Mesothelial cell of epicardium (in vitro differentiated cells): ENCODE measurements at places on chromosomes 5 and 9.
A peak's percentile ranks its signal among the peaks of the same experiment; 100 is the strongest.

- peaks cover 35% of the 10 kb centered on the region for H3K27me3 ChIP-seq
- peaks cover 17% of the 10 kb centered on the region for H3K4me1 ChIP-seq
- no peak for DNase-seq
- no peaks in the 10 kb centered on the region for H3K36me3 ChIP-seq
Measured at GRCh38 chr5:62138607-62139006, 167.4 kb upstream of the KIF2A start.

- H3K27ac ChIP-seq = peak overlapping the region; percentile 53
- H3K27me3 ChIP-seq = no peaks in the 10 kb centered on the region
- H3K4me1 ChIP-seq = peaks cover 11% of the 10 kb centered on the region
- DNase-seq = no peak
Measured at GRCh38 chr9:133932633-133933032, 59.5 kb downstream of the VAV2 start.

GRCh38 chr5:115033861-115034260 lies 135.8 kb downstream of the TRIM36 start:
- no peak overlapping the region for H3K27ac ChIP-seq
- DNase-seq = no peak
- no peaks in the 10 kb centered on the region for H3K36me3 ChIP-seq
- no peak overlapping the region for H3K4me3 ChIP-seq
- no peaks in the 10 kb centered on the region for H3K4me1 ChIP-seq

DNA sequence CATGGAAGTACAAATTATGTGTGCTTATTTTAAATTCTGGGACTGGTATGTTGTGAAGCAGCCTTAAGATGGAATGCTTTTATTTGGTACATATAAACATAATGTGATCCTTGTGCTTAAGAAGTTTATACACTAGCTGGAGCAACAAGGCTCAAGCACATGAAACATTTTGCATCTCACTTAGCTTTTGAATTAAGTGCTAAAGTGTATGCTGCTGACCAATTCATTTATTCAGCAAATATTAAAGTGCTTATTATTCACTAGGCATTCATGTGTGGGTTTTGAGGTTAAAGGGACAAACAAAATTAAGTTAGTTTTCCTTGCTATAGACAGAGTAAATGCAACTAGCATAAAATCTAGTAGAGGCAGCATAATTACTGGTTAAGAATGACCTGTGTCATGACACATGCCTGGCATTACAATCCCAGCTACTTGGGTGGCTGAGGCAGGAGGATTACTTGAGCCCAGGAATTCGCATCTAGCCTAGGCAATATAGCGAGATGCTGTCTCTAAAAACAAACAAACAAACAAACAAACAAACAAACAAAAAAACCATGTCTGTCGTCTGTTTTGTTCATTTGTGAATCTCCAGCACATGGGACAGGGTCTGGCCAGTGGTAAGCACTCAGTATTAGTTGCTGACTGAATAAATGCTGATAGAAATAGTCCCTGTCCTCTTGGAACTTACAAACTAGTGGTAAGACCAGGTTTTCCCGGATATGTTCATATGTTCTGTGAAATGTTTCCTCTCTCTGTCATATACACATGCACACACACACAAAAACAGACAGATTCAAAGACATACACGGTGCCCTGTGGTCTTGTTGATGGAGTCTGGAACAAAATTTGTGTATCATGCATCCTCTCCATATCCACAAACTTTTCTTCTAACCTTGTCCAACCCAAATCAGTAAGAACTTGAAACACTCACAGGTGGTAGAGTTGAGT lies 41.9 kb upstream of the TNFAIP8 start:
- H3K36me3 ChIP-seq = peaks cover 4% of the 10 kb centered on the region
- no peak overlapping the region for H3K4me3 ChIP-seq
- H3K27me3 ChIP-seq = no peaks in the 10 kb centered on the region
- H3K27ac ChIP-seq = no peak overlapping the region
- DNase-seq = no peak

DNA sequence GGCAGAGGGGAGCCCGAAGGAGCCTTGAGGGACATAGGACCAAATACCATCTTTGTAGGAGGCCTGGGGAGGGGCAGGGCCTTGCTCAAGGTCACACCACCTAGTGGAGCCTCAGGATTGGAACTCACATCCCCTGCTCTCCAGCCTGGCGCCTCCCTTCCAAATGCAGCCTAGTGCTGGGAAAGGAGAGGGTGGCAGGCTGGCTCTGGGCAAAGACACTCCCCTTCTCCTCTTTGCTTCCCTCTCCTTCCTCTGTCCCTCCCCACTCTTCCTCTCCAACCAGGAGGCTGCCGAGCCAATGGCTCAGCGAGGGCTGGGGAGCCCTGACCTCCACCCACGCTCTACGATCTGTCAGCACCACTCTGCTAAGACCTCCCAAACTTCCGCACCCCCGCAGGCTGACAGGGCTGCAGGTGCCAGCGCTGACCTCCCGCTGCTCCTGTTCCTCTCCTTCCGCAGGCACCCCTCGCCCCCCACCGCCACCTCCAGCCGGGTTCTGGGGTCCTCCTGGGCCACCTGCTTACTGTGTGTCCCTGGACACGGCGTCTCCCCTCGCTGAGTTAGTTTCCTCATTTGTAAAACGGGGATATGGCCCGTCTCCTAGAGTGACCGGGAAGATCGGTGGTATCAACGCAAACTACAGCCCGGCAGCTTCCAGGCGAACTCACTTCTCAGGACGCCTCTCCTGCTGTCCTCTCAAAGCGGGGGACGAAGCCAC lies 52.9 kb downstream of the C9orf50 start:
- no peaks in the 10 kb centered on the region for H3K27me3 ChIP-seq
- H3K4me3 ChIP-seq = peak overlapping the region; percentile 76
- H3K36me3 ChIP-seq = no peaks in the 10 kb centered on the region
- peaks cover 46% of the 10 kb centered on the region for H3K4me1 ChIP-seq
- peak overlapping the region; percentile 96 for H3K27ac ChIP-seq
- DNase-seq = peak; percentile 51

GRCh38 chr5:101482931-101483330 lies 579.8 kb upstream of the ST8SIA4 start:
- DNase-seq = no peak
- no peaks in the 10 kb centered on the region for H3K36me3 ChIP-seq
- H3K4me3 ChIP-seq = no peak overlapping the region
- H3K4me1 ChIP-seq = no peaks in the 10 kb centered on the region

- H3K36me3 ChIP-seq = no peaks in the 10 kb centered on the region
- no peaks in the 10 kb centered on the region for H3K27me3 ChIP-seq
- H3K4me1 ChIP-seq = no peaks in the 10 kb centered on the region
- no peak for DNase-seq
- no peak overlapping the region for H3K4me3 ChIP-seq
- H3K27ac ChIP-seq = no peak overlapping the region
Measured at GRCh38 chr9:23229890-23230317, 596.1 kb downstream of the ELAVL2 start.

DNA sequence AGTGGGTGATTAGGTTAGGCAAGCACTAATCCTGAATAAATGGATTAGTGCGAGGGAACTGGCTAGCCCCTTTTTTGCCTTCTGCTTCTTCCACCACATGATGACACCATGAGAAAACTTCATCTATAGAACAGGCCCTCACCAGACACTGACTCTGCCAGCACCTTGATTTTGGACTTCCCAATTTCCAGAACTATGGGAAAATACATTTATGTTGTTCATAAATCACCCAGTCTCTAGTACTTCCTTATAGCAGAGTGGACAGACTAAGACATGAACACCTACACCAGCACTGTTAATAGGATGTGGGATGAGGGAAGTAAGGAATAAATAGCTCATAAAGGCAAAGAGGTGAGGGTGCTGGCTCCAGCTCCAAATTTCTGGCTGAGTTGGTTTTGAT lies 1.4 kb downstream of the ZNF622 start:
- H3K4me3 ChIP-seq = peak overlapping the region; percentile 93
- peaks cover 12% of the 10 kb centered on the region for H3K36me3 ChIP-seq
- peaks cover 42% of the 10 kb centered on the region for H3K4me1 ChIP-seq

DNA sequence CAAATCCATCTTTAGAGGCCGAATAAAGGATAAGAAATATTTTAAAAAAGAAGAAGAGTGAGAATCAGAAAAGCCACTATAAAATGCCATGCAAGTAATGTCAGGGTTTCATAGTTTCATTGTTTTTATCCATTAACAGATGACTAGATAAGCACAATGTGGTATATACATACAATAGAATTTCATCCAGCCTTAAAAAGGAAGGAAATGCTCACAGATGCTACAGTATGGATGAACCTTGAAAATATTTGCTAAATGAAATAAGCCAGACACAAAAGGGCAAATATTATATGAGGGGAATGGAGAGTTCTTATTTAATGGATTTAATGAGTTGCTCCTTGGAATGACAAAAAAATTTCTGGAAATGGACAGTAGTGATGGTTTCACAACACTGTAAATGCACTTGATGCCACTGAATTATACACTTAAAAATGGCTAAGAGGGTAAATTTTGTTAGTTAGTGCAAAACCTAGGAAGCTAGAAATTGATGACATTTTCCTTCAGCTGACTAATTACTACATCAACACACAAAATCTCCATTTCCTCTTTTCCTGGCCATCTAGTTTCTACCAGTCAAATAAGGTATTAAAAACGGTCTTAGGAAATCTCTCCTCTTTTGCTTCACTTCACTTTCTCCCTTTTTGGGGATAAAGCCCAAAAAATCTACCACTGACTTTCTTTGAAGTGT lies 86.6 kb downstream of the GNA14 start:
- H3K27ac ChIP-seq = no peak overlapping the region
- no peaks in the 10 kb centered on the region for H3K27me3 ChIP-seq
- H3K36me3 ChIP-seq = no peaks in the 10 kb centered on the region
- H3K4me3 ChIP-seq = no peak overlapping the region
- DNase-seq = no peak

GRCh38 chr9:97900103-97900737 lies 22.1 kb downstream of the TRMO start:
- H3K4me3 ChIP-seq = no peak overlapping the region
- no peak for DNase-seq
- no peaks in the 10 kb centered on the region for H3K27me3 ChIP-seq
- H3K4me1 ChIP-seq = no peaks in the 10 kb centered on the region
- H3K27ac ChIP-seq = no peak overlapping the region

GRCh38 chr5:131984956-131985665 lies 26.3 kb downstream of the ACSL6 start:
- H3K27me3 ChIP-seq = peaks cover 13% of the 10 kb centered on the region
- H3K36me3 ChIP-seq = no peaks in the 10 kb centered on the region
- no peak overlapping the region for H3K27ac ChIP-seq
- no peaks in the 10 kb centered on the region for H3K4me1 ChIP-seq
- DNase-seq = no peak
